Right renal pelvis (tissue), 4 donors: ENCODE measurements at places on chromosomes 3 and 15. TPM values are rescaled to one million over a fixed set of nuclear protein-coding genes. Genes with fewer than 3 reads are reported as not detected.

PLSCR1 gene
- 86.6 TPM for polyA plus RNA-seq

SLC27A2 gene
- polyA plus RNA-seq: 56.6 TPM

- DNase-seq: no peak
These were observed 508.5 kb upstream of the ATP11B start for GRCh38 chr3:182284793-182285192.

DNA sequence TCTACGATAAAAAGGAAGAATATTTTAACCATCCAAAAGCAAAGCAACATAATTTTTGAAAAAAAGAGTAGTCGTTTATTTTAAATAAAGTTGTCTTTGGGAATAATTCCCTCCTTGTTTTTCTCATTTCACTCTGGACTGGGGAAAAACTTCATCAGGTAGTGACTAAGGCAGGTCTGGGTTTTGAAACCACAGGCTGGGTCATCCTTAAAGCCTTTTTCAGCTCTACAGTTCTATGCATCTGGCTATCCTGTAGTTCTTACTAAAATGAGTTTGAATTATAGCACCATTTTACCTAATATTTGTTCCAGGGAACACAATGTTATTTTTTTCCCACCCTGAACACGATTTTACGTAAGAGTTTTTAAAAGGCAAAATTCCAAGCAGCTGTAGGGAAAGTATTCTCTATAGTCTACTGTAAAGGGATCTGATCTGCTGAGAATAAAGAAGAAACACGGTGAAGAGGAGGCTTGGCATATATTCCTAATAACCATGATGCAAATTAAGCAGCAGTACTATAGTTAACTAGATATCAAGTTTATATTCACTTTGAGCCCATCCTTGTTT lies 107.7 kb downstream of the OSBPL10 start:
- no peak for DNase-seq
